ENCODE measurements at places on chromosomes 6 and 20.

GRCh38 chr6:81682235-81682795 is 70.2 kb downstream of the TENT5A start:
- DNase-seq: no peak

- DNase-seq: no peak
Measured at GRCh38 chr6:165365371-165365770, 56.0 kb upstream of the C6orf118 start.

GRCh38 chr20:49948809-49949507 is 12.8 kb downstream of the RNF114 start:
- DNase-seq: no peak

DNA sequence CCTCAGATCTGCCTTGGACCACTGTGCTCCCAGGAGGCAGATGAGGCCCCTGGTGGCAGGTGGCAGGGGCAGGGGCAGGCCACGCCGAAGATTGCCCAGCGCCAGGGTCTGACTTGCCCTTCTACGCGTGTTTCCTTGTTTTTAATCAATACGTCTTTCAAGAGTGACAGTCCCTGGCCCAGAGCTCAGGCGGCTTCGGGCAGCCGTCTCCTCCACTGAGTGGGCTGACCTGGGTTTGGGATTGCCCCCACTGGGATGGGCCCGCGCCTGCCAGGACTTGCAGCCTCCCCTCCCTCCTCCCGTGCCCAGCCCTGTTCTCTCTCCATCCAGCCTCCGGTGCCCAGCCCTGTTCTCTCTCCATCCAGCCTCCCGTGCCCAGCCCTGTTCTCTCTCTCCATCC is 21.2 kb downstream of the FRMD1 start:
- DNase-seq: no peak

GRCh38 chr6:156167016-156167624 is 610.1 kb upstream of the ARID1B start:
- DNase-seq: no peak

GRCh38 chr20:48451401-48451800 is 376.4 kb downstream of the PREX1 start:
- DNase-seq: no peak

DNA sequence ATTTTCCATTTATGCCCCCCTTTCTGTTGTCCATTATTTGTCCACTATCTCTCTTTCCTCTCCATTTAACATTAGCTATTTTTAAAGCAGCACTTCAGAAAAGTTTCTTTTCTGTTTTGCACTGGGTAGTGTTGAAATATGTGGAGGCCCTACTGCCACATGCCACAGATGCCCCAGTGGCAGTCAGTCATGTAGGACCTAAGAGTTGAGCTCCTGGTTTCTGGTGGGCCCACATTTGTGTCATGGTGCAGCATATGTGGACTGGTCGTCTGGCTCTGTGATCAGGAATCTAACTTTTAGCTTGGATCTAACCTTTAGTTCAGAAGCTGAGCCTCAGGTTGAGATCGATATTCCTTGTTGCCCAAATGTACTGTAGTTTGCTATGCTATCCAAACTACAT is 54.8 kb downstream of the HFE start:
- no peak for DNase-seq

- no peak for DNase-seq
Measured at GRCh38 chr6:41887331-41887751, 7.8 kb downstream of the USP49 start.

GRCh38 chr20:1813101-1813529 is 82.1 kb upstream of the SIRPA start:
- no peak for DNase-seq

DNA sequence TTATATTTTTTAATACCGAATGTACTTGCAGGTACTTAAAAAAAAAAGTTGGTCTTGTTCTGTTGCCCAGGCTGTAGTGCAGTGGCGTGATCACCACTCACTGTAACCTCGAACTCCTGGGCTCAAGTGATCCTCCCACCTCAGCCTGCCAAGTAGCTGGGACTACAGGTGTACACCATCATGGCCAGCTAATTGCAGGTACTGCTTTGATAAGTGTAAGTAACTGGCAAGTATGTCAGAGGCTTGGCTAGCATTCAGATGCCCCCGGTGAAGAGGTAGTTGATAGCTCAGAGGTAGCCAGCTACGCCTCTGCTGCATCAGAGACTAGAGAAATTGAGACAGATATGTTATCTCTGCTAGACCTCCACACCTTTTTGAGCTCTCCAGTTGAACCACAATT is 40.5 kb downstream of the BTBD9 start:
- no peak for DNase-seq

DNA sequence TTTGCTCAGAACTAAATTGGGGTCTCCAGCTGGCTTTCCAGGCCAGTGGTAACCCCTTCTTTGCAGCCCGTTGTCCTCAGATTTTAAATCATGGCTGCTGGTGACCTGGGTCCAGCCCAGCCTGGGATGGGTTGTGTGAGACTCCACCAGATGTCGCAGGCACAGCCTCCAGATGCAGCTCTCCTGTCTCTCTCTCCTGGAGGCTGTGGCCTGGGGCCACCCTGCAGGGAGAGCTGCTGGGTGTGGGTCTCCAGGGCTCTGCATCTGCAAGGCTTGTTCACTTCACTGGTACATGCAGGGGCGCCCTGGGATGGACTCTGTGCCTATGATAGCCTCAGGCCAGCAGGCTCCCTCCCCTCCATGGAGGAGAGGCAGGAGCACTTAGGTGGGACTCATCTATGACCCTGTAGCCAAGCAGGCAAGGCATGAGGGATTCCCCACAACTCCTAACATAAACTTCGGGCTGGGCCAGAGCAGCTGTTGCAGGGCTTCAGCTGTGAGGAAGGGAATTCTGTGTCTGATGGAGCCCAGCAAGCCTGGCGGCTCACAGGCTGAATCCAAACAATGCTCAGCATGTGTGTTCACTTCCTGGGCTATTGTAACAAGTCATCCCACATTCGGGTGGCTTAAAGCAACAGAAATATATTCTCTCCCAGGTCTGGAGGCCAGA is 94.7 kb upstream of the NXT1 start:
- DNase-seq: no peak

Measured in CD8-positive, alpha-beta T cell (primary cell).